Osteoblast (primary cell): ENCODE measurements at places on chromosomes 2 and 18. TPM values are rescaled to one million over a fixed set of nuclear protein-coding genes. Genes with fewer than 3 reads are reported as not detected.

The NCK2 gene
- 26.8 and 28.6 TPM in 2 replicates for total RNA-seq

The FEZ2 gene
- total RNA-seq = 51.3 and 62.6 TPM in 2 replicates

The DSG1 gene
- not detected in 2 replicates for total RNA-seq

The PPIL3 gene
- total RNA-seq = 45.2 and 51.6 TPM in 2 replicates

DNA sequence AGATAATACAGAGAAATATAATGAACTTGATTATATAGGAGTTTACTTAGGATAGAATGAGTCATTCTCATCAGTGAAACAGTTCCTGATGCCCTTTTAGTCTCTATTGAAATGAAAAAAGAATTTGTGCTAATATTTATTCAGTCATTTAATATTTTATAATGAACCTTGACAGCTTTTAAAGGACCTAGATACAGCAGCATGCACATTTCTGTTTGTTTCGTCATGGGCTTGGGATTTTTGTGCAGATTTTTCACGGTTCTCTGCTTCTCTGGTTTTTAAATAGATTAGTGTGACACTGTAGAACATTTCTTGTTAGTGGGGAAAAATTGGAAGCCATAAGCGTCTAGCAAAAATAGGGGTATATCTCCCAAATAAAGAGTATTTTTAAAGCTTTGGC, 60.7 kb downstream of the NABP1 start:
- DNase-seq = no peak
